ENCODE measurements at places on chromosomes 5 and 9.

DNA sequence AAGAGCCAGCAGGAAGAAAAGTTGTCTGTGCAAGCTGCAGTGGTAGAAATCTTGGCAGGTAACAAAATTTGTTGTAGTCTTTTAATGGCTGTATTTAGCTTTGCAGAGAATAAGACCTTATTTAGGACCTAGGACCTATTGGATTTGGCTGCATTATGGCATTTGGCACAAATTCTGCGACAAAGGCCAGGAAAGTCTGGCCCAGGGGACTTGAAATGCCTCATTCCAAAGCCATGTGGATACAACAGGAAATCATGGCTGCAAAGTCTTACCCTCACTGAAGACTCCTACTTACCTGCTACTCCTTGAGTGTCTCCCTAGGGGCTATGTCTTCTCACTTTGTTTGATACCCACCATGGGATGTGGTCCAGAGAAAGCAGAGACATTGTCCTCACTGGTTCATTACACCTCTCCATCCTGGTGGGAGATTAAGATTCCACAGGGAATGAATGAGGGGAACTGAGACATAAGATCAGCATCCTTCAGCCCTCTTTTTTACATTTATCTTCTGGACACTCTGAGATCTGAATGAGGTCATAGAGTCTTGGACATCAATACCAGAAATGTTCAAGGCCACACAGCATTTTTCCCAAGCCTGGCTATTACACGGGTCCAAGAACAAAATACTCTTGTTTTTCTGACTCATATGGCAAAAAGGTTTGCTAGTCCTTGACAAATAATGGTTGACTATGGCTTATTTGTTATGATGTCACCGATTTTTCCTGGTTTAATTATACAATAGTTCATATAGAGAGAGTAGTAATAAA, 119.4 kb downstream of the PDE8B start:
- DNase-seq = no peak

DNA sequence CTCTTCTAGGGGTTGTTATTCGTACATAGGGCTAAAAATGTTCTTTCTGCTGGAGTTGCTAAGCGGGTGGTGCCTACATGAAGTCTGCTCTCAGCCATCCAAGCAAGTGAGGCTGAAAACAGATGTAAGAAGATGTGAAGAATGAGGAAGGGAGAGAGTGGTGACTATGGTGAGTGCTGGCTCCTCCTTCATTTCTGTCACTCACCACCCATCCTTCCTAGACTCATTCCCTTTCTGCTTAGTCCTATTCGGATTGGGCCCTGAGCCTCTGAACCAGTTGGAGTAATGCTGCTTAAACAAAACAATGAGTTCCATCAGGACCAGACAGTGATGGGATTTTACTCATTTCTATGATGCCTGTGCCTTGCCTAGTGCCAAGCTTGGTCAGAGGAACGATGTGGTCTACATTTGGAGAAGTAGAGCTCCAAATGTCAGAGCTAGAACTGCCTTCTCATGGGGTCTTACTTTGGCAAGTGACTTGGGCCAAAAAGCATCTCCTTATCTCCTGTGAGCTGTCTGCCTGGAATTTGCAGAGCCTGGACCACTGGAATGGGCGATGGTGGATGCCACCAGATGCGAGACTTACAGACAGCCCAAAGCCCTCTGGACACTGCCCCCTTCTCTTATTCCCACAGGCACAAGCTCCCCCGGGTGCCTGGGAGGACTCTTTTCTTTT, 192.9 kb downstream of the FBXL7 start:
- DNase-seq = no peak

DNA sequence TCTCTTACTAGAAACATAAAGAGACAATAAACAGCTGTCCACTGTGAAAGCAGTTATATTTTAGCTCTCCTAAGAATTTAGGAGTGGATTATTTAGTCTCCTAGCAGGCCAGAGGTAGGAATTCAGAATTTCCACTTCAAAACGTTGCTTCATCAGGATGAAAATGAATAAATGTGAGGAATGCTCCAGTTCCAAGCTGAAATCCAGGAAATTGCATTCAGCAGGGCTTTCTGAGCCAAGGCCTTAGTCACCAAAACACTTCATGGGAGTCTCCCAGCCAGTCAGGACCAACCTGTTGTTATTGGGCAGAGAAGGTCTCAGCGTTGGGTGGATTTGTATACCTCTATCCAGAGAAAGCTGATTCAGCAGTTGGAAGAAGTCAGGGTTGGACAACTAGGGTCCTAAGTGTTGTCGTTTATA, 1040.3 kb downstream of the TLE1 start:
- peak; percentile 24 for DNase-seq

GRCh38 chr5:120684213-120684612, 220.1 kb downstream of the PRR16 start:
- no peak for DNase-seq

DNA sequence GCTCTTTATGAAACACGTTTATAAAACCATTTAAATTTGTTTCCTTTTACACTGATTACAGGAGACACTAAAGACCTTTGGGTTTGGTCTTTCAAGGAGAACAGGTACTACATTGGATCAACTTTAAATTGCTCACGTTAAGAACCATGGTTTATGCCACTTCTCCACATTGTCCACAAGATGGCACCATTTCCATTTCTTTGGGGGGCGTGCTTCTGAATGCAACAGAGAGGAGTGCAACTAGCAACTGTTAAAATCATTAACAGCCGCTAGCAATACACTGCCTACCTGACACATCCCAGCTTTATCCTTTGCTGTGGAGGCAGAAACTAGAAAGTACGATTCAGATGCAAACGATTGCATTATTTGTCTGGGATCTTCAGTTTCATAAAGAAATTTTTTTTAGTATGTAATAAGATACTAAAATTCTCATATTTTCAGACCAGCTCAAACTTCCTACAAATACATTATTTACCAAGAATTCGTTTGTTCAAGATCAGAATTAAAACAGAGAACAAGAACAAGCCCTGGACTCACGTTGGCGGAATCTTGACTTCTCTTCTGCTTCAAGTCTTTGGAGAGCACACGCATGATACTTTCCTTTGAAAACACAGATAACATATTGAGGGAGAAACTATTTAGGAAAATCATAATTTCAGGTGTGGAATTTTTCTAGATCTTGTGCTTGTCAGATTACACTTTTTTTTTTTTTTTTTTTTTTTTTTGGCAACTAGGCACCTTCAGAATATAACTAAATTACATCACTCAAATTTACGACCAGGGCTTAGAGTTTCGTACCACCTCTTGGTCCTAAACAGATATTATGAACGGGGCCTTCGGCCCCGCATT, 702 bp downstream of the CDC20B start:
- DNase-seq = peak; percentile 64

DNA sequence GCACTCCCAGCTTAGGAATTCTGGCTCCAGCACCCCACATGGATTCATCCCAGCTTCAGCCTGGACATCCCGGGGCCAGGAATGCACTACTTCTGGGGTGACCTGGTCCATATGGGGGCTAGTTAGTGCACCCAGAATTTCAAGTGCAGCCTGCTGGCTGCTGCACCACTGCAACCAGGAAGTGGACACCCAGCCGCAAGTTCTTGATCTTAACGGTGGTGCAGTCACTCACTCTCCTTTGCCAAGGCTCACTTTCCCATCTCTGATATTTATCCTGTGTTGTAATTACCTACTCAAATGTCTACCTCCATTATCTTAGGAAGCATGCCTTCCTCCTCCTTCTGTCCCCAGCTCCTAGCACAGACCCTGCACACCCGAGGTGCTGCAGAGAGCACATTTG, 26.2 kb upstream of the RAB14 start:
- DNase-seq = no peak

GRCh38 chr5:17359451-17360011, 138.5 kb upstream of the TAF11L2 start:
- no peak for DNase-seq

DNA sequence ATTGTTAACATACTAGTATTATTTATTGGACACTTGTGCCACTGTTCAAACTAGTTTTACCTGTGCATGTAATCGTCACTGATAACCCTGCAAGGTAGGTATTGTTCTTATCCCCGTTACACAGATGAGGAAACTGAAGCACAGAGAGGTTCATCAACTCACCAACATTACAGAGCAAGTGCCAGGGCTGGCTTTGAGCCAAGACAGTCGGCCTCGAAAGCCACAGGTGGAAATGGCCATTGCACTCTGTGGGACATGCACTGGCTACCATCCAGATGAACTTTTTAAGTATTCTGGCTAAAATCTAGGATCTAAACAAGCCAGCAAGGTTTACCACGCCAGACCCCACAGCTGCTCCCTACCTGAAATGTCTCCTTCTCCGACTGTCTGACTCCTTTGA, 57.9 kb downstream of the TEX10 start:
- no peak for DNase-seq

DNA sequence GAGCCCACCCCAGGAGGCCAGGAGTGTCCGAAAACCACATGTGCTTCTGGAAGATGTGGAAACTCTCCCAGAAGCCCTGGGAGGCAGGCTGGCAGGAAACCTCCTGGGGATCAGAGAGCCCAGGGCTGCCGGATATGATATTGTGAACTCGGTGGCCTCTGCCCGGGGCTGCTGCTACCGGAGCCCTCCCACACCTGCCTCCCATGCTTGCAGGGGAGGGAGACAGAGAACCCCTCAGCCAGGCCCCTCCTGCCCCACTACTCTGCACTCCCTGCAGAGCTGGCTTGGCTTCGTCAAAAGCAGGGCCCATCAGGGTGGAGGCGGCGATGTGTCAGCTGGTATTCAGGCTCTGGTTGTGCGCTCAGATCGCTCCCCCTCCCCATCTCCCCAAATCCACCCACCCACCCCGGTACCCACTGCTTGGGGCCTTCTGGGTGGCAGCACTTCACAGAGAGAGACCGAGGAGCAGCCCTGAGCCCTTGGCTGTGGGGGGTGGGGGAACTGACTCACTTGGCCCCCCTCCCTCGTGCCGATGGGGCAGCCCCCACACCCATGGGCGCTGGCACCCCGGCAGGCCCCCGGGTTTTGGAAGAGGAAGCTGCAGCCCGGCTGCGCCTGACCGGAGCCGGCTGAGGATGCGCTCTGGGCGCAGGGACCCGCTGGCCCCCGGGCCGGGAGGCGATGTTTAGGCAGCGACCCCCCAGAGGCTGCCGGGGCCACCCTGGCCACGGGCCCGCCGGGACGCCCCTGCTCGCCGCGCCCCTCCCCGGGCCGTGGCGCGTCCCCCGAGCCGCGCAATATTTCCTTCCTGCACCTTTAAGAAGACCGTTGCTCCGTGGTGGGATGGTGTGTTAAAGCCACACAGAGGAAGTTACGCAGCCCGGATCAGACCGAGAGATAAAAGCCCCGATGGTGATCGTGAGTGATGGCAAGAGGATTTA, 786 bp upstream of the NTNG2 start:
- peak; percentile 21 for DNase-seq

- DNase-seq = no peak
Observed at GRCh38 chr9:4833781-4834560, 41.2 kb downstream of the RCL1 start.

DNA sequence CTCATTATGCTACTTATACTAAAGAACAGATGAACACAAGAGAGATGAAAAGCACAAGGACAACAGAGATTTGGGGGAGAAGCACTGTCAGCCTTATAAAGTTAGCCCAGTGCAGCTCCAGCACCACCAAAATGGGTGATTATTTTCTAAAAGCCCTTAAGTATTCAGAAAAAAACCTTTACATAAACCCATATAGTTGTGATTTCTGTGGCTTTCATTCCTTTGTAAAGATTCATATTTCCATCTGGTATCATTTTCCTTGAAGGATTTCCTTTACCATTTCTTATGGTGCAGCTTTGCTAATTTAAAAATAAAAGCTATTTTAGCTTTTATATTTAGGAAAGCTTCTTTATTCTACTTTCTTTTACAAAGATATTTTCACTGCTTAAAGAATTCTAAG, 311.0 kb downstream of the TMEM167A start:
- no peak for DNase-seq

- DNase-seq = no peak
Observed at GRCh38 chr9:26311463-26311995, 581.1 kb downstream of the CAAP1 start.

- no peak for DNase-seq
Observed at GRCh38 chr5:127960270-127960691, 123.3 kb upstream of the SLC12A2 start.

DNA sequence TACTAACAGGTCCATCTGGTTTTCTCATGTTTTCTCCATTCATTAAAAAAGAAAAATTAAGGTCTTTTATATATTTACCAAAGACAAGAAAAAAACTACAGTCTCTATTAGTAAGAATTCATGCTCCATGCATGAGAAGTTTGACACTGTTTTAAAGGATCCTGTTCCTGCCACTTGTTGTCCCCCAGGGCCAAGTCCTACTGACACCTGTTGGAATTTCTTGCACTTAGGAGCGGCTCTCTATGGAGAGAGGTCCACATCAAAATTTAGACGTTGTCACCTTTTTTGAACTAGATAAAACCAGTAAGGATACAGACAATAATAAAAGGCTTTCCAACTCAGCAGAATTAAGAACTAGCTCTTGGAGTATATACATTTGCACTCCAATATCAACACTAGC, 42.3 kb downstream of the PWWP2A start:
- DNase-seq = no peak

GRCh38 chr5:179191506-179192184, 131.5 kb downstream of the ZNF354C start:
- DNase-seq = no peak

- no peak for DNase-seq
Observed at GRCh38 chr5:142107736-142108431, 695 bp upstream of the NDFIP1 start.

DNA sequence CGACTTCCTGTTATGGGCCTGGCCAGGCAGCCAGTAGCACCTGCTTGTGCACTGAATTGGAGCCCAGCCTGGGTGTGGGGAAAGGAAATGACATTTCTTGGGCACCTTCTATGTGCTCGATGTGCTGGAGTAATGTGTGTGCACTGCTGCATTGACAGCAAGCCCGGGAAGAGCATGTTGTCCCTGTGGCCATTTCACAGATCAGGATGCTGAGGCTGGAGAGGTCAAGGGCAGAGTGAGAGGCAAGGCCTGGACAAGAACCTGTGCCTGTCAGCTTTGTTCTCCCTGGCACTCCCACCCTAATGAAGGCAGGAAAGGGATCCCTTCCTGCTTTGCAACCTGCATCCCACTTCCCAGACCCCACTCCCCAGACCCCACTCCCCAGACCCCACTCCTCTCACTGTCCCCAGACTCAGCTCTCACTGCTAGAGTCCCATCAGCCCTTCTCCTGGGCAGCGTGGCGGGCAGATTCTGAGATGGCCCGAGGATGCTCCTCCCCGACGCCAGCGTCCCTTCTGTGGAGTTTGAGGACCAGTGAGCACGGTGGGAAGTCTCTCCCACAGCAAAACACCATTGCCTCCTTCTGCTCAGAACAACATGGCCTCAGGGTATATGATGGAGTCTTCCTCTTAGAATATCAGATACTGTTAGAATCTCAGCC, 49.6 kb downstream of the BARX1 start:
- DNase-seq = no peak

GRCh38 chr5:131305906-131306305, 42.1 kb downstream of the CDC42SE2 start:
- no peak for DNase-seq

All from mucosa of gallbladder (tissue), 1 donor.